ENCODE measurements at places on chromosomes 4 and X. TPM values are rescaled to one million over a fixed set of nuclear protein-coding genes. Genes with fewer than 3 reads are reported as not detected.

DNA sequence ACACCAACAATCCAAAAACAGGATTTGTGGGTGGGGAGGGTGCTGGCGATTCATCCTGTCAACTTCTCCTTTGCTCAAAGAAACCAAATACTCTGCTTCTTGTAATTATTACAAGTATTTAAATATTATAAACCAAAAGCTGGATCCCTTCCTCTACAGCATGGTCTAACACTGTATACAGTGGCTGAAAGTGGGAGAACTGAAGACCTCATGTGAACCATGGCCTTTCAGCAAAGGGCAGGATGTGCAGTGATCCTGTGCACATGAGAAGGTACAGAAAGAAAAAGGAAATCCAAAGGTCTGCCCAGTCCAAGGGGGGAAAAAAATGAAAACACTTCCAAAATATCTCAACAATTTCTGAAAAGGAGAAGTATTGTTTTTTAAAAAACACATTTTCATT, 5.3 kb upstream of the CXorf38 start:
- no peak for DNase-seq

DNA sequence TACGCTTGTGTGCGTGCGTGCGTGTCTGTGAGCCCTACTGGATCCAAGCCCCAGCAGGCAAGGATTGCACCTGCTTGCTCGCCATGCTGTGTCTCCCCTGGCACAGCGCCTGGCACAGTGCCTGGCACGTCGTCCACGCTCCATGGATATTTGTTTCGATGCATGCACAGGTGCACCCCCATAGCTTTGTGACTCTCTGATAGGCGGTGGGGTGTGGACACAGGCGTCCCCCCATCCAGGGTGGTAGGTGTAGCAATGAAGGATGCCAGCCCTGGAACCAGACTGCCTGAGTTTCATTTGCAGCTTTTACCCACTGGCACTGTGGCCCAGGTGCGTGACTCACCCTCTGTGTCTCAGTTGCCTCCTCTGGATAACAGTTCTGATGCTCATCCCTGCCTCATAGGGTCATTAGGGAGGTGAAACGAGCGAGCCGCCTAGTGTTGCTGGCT, 20.2 kb downstream of the PIGG start:
- DNase-seq: no peak

DNA sequence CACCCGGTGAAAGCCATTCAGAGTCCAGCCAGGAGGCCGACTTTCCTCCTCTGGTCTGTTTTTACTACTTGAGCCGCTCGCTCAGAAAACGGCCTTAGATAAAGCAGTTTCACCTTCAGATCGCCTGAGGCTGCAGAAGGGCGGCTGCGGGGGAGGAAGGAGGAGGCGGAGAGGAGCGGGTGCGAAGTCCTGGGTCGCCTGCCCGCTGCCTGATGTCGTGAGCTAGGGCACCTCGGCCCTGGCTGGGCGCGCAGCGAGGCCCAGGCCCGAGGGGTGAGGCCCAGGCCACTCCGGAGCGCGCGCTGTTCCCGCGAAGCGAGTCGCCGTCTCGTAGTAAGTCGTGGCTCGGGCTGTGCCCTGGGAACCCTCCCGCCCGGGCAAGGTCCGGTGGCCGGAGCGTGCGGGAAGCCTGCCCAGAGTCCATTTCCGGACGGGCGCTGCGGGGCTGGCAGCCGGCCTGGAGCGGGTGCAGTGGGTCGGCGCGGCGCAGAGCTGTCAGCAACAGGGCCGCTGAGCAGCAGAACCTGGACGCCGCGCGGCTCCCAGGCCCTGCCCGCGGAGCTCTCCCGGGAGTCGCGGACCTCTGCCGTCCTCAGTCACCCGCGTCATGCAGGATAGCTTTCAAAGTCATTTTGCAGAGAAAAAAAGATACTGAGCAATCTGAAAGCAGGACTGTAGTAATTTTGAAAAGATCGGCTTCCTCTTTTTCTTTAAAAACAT, 18.6 kb downstream of the TRIM2 start:
- DNase-seq: no peak

- DNase-seq: no peak
Observed at GRCh38 chr4:62960415-62960814, 1448.8 kb downstream of the TECRL start.

GRCh38 chrX:110097920-110098319, 95.0 kb downstream of the TMEM164 start:
- DNase-seq: no peak

- DNase-seq: no peak
Observed at GRCh38 chrX:15825936-15826335, 28.7 kb downstream of the AP1S2 start.

DNA sequence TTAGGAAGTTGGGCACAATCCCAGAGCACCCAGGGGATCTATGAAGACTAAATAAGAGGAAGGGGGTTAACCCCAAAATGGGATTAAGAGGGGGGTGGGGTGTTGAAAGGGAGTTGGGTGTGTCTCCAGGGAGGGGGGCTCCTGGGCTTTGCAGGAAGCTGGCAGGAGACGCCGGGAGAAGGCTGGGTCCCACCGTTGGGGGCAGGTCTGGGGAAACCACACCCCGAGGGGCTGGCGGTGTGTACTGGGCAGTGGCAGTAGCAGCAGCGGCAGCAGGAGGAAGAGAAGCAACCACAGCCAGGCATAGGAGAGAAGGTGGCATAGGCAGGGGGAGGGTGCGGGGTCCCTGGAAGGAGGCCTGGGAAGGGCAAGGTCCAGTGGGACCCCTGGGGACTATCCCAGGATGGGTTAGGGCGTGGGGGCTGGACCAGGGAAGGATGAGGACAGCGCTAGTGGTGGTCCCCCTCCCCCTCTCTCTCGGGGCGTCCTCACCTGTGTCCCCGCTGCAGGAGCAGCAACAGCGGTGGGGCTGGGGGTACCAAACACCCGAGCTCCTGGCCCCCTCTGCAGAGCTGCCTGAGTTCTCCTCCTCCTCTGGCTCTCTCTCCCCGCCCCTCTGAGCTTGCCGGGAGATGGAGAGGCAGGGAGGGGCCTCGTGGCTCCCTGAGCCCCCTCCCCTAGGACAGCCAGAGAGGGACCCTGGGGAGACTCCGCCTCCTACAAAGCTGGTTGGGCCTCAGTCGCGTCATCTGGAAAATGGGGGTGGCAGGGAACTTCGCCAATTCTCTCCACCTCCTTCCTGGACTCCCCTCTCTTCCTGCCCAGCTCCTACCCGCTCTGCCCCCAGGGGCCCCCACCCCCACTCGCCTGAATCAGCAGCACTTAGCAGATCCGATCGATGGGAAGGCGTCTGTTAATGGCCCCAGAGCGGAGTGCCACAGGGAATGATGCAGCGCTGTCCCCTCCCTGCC, at the start of gene KCND1:
Gene KCND1 (minus strand): TSS at position 596 of the 971 bp plus-strand sequence. CDS start 1,573 bp downstream, outside the sequence.
- DNase-seq: no peak

DNA sequence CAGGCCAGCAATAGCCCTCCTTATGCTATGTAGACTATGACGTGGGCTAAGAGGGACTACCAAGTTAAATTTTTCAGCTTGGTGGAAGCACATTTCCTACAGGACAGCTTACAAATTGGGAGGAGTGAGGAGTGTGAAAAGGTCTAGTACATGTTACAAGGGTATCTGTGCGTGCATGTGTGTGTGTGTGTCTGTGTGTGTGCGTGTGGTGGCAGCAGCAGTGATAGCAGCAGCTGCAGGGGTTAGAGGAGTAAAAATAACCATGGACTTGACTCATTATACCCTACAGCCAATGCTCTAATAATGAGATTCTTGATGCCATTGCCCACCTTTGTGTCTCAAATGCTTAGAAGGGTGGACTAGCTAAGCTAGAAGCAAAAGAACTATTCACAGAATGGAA, 88.6 kb downstream of the SLC9A7 start:
- DNase-seq: no peak

DNA sequence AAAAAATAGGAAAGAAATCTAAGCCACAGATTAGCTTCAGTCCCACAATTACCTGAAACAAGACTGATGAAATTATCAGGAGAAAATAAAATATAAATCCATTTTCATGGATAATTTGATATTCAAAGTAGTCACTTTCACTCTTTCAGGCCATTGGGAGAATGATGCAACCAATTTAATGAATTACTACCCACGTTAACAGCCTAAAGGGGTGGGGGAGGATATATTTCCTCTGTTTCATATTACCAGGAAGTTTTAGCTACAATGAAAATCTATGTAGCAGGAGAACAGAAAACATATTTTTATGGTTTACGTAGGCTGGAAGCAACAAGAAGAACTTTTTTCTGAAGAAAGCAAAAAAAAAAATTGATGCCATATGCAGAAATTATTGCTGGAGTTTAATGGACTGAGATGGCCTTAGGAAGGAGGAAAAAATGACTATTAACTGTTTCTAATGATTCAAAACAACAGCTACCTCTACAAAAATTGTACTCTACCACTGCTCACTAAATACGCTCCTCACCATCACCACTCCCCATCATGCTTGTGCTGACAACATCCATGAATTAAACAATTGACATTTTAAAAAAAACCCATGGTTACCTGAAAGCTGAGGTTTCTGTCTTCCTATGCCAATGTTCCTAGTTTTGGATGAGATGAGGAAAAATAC, 100.9 kb downstream of the CXXC4 start:
- peak; percentile 29 for DNase-seq

DNA sequence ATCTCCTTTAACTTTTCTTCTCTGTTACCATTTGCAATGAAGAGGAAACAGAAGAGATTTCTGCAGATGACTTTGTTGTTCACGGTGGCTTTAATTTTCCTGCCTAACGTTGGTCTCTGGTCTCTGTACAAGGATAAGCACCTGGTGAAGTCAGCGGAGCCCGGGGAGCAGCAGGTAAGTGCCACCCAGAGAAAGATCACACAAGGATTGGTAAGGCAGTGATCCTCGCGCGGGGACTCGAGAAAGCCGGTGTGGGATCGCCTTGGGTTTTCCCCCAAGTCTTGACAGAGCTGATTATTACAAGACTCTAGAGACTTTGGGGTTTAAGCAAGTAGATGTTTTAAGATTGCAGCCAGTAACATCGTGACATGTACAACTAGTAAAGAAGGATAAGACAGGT, 1.3 kb downstream of the GALNTL6 start:
- DNase-seq: no peak

DNA sequence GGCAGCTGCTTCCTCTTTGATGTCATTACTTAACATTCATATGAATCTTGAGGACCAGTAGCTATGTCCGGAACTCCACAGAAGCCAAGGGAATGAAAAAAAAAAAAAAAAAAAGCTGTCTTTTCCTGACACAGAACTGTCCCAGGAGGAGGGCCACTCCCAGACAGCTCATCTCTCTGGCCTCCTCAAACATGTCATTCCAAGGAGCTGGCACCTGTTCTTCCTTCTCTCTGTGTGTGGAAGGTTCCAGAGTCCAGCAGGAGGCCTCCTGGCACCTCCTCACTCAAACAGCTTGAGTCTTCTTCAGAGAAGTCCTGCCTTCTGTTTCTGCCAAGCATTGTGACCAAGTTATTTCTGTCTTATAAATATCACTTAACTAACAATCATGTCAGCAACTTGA, 458.5 kb downstream of the AFF2 start:
- DNase-seq: no peak

- peak; percentile 73 for DNase-seq
Observed at GRCh38 chr4:114383721-114384120, 214.9 kb upstream of the UGT8 start.

DNA sequence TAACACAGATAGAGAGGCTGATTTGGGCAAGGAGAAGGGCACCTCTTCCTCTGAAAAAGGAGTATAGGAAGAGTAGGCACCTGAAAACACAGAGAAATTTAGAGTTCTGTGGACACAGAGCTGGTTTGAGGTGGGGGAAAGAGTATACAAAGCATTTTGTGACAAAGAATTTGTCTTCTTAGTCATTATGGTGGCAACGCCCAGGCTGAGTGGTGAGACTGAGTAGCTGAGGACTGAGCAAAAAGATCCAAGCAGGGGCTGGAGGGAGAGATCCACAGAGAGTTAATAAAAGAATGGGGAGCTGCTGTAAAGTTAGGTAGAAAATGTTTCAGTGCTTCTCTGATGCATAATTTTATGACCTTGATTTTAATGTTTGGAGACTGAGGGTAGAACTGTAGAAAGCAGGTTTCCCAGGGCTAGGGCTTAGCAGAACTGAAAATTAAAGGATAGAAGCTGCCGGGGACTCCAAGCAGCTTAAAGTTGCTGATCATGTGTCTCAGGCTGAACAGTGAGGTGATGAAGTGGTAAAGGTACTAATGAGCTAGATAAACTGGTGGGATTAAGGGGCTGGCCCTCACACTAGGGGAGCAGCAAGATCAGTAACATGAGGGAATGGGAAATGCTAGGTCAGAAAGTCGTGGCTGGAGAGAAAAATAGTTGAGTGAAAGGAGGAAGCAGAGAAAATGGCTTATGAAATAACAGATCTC, 118.9 kb downstream of the CEP44 start:
- DNase-seq: no peak

The SLITRK4 gene
- total RNA-seq: 0.40 TPM

The GPRASP1 gene
- total RNA-seq: 0.48 TPM

The PRDM8 gene
- 0.05 TPM for total RNA-seq

The GC gene
- total RNA-seq: not detected

The QRFPR gene
- not detected for total RNA-seq

The CD38 gene
- 0.16 TPM for total RNA-seq

Data from SK-MEL-5 (cell line).